ENCODE measurements at places on chromosomes 12 and 14. TPM values are rescaled to one million over a fixed set of nuclear protein-coding genes. Genes with fewer than 3 reads are reported as not detected.
A peak's percentile ranks its signal among the peaks of the same experiment; 100 is the strongest.

DNA sequence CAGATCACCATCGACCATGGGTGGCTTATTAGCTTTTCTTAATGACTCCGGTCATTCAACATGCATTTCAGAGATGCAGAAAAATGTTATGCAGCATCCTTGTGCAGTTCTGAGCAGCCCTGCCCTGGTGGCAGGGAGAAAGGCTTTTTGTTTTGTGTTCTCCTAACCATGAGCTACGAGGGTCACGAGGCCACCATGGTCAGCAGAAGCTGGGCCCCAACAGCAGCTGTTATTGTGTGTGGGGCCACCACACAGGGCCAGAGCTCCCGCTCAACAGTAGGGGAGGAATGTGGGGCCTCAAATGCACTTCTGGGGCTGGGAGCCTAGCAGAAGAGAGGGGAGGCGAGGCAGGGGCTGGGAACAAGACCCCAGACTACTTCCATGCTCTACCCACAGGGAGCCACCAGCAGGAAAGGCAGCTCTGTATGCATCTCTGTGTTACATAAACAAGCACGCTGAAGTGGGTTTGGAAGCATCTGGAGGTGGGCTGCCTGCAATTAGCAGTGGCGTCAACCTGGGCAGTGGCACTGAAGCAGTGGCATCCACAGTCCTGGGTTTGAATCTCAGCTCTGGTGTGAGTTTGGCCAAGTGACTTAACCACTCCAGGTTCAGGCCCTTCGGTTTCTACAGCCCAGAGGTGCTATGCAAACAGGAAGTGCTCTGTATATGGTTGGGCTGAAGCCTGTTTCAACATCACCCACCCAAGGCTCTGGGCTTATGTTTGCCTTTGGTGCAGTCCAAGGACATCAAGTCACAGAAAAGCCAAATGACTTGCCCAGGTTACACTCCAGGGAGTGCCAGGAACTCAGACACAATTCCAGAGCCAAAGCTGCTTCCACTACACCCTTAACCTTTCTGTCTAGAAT is 16.3 kb downstream of the GLTP start:
- DNase-seq = peak; percentile 64
- no peak overlapping the region for H3K4me3 ChIP-seq
- no peaks in the 10 kb centered on the region for H3K27me3 ChIP-seq

GRCh38 chr12:44976246-44976645 is 74.7 kb downstream of the DBX2 start:
- DNase-seq = no peak
- no peak overlapping the region for H3K27ac ChIP-seq
- no peaks in the 10 kb centered on the region for H3K36me3 ChIP-seq
- H3K4me3 ChIP-seq = no peak overlapping the region
- no peaks in the 10 kb centered on the region for H3K4me1 ChIP-seq
- H3K27me3 ChIP-seq = peaks cover 5% of the 10 kb centered on the region

Gene GDF3
- total RNA-seq = not detected

DNA sequence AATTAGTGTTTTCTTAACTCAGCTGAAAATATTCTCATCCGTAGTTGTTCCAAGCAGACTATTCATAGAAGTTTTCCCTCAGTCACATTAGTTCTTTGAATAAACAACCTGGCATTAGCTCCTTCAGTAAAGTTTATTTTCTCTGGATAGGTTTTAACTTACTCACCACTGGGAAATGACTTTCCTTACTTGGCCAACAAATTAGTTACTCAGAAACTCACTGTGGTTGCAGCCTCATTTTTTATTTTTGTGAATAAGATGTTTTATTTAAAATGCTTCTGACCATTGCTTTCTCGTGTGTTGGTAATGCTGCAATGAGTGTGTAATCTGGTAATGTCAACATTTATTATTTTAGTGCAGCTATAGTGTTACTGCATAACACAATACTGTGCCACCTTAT is 74.9 kb downstream of the NOVA1 start:
- no peak for DNase-seq
- H3K27ac ChIP-seq = no peak overlapping the region
- H3K4me1 ChIP-seq = no peaks in the 10 kb centered on the region
- no peaks in the 10 kb centered on the region for H3K36me3 ChIP-seq

Gene OAS3
- total RNA-seq = 47.5 TPM

Data from activated CD4-positive, alpha-beta T cell treated with anti-CD3 and anti-CD28 coated beads, Interleukin-2, amount 10 ng/mL, durations not matched to agents 24 days and 14 days (primary cell).